ENCODE measurements at places on chromosomes 5 and 9. TPM values are rescaled to one million over a fixed set of nuclear protein-coding genes. Genes with fewer than 3 reads are reported as not detected.

Gene NXNL2
- total RNA-seq, result not detected

Gene BHMT2
- 16.1 TPM for total RNA-seq

Gene ZDHHC21
- 11.4 TPM for total RNA-seq

Gene OSMR
- total RNA-seq, result 190 TPM

Gene NR5A1
- not detected for total RNA-seq

Gene OR1Q1
- not detected for total RNA-seq

Gene CAVIN4
- 0.21 TPM for total RNA-seq

Gene SIT1
- 0.68 TPM for total RNA-seq

Gene SARDH
- 1.8 TPM for total RNA-seq

Gene PTGS1
- 10.8 TPM for total RNA-seq

Gene PRR16
- 19.8 TPM for total RNA-seq

Gene PTPN3
- total RNA-seq, result 16.9 TPM

Gene NDOR1
- total RNA-seq, result 17.7 TPM

Gene KLF9
- 165 TPM for total RNA-seq

Gene RALGPS1
- 18.5 TPM for total RNA-seq

Gene AK8
- 0.54 TPM for total RNA-seq

Gene TNFSF8
- 5.8 TPM for total RNA-seq

Gene PCBD2
- total RNA-seq, result 10.4 TPM

Gene KCNN2
- total RNA-seq, result not detected

Gene TSSK1B
- total RNA-seq, result not detected

Gene HACD4
- total RNA-seq, result 8.4 TPM

Gene JAKMIP2
- 0.49 TPM for total RNA-seq

Gene MEIKIN
- total RNA-seq, result not detected

Gene NFIB
- 54.8 TPM for total RNA-seq

Gene CER1
- total RNA-seq, result not detected

Gene SPATA31D4
- total RNA-seq, result not detected

Gene FOXI1
- total RNA-seq, result not detected

Gene CNTRL
- 11.4 TPM for total RNA-seq

Gene GMCL2
- not detected for total RNA-seq

Gene FPGS
- total RNA-seq, result 136 TPM

Gene BRD3
- 22.1 TPM for total RNA-seq

Gene ANKRD55
- total RNA-seq, result not detected

Gene PDGFRB
- total RNA-seq, result 362 TPM

Gene PLAC8L1
- not detected for total RNA-seq

Gene UTP15
- total RNA-seq, result 61.0 TPM

Gene PCDHA1
- not detected for total RNA-seq

Gene EPB41L4A
- 12.2 TPM for total RNA-seq

Gene RELL2
- total RNA-seq, result 3.2 TPM

Gene NIPAL4
- 0.27 TPM for total RNA-seq

Gene ABO
- total RNA-seq, result 0.21 TPM

Gene HTR4
- 7.8 TPM for total RNA-seq

Gene S1PR3
- 125 TPM for total RNA-seq

Gene TSLP
- not detected for total RNA-seq

Gene PCDHB15
- total RNA-seq, result 6.1 TPM

Gene ZFP2
- 2.2 TPM for total RNA-seq

Gene KIF20A
- 0.78 TPM for total RNA-seq

Gene FBXL7
- 31.7 TPM for total RNA-seq

Gene ADAMTS6
- 11.8 TPM for total RNA-seq

Gene DNM1
- 9.7 TPM for total RNA-seq

Gene GARIN3
- total RNA-seq, result not detected

Gene CTSL
- total RNA-seq, result 274 TPM

Gene NMUR2
- not detected for total RNA-seq

All from thoracic aorta (tissue), 2 donors.